DMS79 (cell line): ENCODE measurements at places on chromosomes 1 and 21.

- DNase-seq = no peak
These were observed 23.0 kb downstream of the RGS1 start for GRCh38 chr1:192598589-192598988.

- no peak for DNase-seq
These were observed 4.5 kb upstream of the KIAA1614 start for GRCh38 chr1:180908074-180908765.

DNA sequence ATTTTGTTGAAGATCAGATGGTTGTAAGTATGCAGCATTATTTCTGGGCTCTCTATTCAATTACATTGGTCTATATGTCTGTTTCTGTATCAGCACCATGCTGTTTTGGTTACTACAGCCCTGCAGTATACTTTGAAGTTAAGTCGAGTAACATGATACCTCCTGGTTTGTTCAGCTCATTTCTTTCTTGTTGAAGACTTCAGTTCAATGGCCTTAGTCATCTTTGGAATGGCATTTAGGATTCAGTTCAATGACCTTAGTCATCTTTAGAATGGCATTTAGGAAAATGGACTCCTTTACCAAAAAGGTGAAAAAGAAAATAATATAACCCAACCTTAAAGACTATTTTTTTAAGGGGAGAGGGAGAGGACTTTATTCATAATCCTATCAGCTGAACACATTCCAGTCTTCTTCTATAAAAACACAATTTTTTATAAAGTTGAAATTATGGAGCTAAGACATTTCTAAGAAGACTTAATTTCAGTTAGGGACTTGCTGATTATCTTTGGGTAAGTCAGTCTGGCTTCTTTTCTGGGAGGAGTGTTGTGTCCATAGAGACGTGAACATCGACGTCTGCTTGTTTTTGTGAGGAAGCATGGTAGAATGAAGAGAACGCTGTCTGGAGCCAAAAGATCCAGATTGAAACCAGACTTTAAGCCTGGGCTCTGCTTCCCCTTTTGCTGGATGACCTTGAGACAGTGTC is 48.3 kb downstream of the DDR2 start:
- no peak for DNase-seq

DNA sequence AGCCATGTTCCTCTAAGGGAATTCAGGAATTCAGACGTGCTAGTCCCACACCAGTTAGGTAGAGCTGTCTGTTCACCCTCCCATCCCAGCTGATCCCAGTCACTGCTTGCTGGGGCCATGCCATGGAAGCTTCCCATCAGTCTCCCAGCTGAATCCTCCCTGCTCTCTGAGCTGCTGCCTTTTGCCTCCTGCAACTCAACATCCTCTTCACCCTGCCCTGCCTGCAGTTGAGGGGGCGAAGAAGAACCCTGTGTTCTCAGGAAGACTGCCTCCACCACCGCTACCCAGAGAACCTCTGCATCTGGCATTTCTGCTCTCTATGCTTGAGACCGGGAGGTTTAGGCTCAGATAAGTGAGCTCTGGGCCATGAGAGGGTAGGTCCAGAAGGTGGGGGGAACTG is 16.2 kb downstream of the CDCA8 start:
- DNase-seq = no peak

DNA sequence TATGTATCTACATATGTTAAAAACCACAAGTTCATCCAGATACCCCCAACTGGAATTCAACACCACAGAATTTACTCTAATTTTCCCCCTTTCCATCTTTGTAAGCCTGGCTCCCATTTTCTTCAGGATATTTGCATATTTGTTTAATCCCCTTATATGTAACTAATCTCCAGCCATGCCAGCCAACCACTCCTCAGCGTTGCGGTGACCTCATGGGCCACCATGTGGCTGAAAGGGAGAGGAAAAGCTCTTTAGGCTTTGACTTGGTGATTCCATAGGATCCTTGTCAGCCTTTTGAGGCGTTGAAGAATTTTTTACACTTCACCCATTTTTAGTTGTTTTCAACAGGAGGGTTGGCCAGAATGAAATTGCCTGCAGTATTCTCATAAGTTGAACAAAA is 10.0 kb downstream of the CLDN19 start:
- no peak for DNase-seq

GRCh38 chr21:36893581-36893980 is 72.9 kb downstream of the HLCS start:
- DNase-seq = no peak

DNA sequence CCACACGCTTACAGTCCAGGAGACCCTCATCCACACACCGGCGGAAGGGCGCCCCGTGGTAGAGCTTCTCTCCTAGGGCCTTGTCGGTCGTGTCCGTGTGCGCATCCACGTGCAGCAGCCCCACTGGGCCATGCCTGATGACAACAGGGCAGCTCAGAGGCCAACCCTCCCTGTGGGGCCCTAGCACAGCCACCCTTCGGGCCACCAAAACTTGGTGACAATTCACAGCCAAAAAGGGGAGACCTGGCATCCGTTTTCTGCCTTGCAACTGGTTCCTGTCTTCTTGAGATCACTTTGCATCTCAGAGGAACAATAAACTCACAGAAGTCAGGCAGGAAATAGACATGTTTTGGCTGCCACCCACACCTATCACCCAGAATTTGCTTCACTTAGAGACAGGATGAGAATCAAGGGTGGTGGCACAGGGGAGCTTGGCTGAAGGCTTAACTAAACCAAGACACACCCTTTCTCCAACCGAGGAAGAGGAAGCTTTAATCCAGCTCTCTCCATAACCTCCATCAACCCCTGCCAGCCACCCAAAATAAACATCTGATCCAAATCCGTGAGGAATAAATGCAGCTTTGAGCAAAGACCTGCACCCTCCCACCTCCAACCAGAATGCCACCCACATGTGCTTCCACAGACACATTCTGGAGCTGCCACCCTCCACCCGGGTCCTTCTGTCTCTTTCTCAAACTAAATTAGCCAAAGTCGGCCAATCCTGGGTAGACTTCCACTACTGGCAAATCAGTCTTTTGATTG is 5.7 kb downstream of the AGMAT start:
- DNase-seq = no peak
